ENCODE measurements at places on chromosomes 5 and 9.

DNA sequence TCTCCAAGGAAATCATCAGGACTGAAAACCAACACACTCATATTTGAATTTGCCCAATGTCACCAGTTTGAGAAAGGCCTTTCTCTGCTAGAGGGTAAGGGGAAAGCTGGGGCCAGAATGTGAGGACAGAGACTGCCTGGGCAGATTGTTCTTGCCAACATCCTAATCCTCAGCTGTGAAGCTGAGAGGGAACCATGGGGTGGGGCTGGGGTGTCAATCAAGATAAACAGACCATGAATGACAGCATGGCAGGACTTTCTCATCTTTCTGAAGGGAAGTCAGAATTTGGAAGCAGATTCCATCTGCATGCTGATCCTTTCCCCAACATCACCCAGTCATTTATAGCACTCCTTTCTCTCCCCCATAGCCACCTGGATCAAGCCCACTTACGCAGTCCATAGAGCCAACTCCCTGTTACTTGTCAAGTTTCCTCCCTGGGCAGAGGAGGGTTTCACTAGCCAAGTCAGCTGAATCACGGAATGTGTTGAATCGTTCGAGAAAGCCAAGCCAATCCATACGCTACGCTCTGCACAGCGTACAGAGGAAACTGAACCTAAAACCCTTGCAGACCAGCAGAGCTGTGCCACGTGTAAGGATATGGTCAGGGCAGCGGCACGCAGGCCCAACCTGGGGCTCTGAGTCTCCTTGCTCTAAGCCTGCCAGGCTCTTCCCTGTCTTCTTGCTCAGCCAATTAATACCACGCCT is 14.9 kb downstream of the GLDC start:
- DNase-seq = no peak

GRCh38 chr5:39675676-39676075 is 250.9 kb upstream of the DAB2 start:
- DNase-seq = peak; percentile 3

DNA sequence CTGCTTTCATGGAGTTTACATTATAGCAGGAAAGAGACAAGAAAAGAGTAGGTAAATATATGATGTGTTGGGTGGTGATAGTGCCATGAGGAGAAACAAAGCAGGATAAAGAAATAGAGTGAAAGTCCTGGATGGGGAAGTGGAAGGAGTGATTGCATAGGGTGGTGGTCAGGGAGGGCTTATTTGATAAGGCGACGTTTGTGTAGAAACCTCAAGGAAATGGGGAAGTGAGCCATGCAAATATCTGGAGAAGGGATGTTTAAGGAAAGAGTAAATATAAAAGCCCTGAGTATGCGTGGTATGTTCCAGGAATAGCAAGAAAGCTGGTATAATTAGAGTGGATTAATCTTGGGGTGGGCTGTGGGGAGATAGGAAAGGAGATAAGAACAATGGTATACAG is 134.7 kb upstream of the SV2C start:
- DNase-seq = no peak

DNA sequence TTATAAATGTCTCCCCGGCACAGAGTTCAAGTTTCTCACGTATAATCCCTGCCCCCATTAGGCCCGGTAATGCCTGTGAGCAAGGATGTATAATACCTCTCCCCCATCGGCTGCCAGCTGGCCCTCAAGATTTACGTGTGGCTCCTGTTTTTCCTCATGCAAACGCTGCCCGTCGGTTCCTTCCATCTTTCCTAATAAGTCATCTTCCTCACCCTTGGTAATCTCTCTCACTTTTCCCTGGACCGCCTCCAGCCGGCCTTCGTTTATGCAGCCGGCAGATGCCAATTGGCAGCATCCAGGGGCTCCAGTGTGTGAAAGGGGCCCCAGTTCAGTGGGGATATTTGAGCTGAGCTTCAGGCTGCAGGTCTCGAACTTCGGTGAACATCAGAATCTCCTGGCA is 86.5 kb upstream of the NEURL1B start:
- DNase-seq = no peak

GRCh38 chr5:415928-416635 is 26.9 kb upstream of the EXOC3 start:
- DNase-seq = no peak

DNA sequence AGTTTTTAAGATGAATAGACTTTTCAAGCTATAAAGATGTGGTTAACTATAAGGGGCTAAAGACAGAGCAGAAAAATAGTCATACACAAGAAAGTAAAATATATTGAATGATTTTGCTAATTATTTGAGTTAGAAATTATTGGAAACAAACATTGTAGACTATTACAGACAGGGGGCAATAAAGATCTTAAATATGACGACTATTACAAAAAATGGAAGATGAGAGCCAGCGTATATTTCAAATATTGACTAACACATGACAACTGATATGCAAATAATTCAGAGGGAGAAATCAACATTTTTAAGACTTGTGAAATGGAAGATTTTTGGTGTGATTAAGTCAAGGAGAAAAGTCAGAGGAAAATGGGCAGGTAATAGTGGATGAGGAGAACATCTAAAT is 520.2 kb upstream of the NUDT12 start:
- no peak for DNase-seq

- peak; percentile 3 for DNase-seq
These were observed 374.9 kb downstream of the TLE4 start for GRCh38 chr9:79946712-79947111.

All from cardiac fibroblast (primary cell).